ENCODE measurements at places on chromosomes 1 and 21.

GRCh38 chr1:215457213-215457612 is 109.9 kb upstream of the KCTD3 start:
- no peaks in the 10 kb centered on the region for H3K4me1 ChIP-seq
- DNase-seq: no peak
- no peak overlapping the region for H3K4me3 ChIP-seq
- peaks cover 3% of the 10 kb centered on the region for H3K27me3 ChIP-seq
- no peak overlapping the region for H3K27ac ChIP-seq
- H3K36me3 ChIP-seq: no peaks in the 10 kb centered on the region

DNA sequence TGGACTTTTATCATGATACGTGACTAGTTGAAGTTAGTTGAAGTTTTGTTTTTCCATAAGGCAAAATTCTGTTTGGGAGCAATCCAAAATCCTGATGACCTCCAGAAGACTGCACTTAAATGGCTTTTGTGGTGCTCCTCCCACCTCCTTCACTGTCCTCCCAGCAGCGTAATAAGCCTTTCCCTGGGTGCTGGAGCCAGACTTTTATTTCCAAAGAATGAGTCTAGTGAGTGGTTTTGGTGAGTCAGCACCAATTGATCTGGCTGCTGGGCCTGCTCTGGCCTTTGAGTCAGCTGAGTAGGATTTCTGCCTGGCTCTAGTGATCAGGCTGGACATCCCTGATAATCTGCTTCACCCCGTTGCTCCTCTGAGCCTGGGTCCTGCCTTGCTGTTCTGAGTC is 21.7 kb upstream of the KCND3 start:
- peaks cover 24% of the 10 kb centered on the region for H3K27me3 ChIP-seq
- H3K27ac ChIP-seq: no peak overlapping the region
- no peak overlapping the region for H3K4me3 ChIP-seq

DNA sequence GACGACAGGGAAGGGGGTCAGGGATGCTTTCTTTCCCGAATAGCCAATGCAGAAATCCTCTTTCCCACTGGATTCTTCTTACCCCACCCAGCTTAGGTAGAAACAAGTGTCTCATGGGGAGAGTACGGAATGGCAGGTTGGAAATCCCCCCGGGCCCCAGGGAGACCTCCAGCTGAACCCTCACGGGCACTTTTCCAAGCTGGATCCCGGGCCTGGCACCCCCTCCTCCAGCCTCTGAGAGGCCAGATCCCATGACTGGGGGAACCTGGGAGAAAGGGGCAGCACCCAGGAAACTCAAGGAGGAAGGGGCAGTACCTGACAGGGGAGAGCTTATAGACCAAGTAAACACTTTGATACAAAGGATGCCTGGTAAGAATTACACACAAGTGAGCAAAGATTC is 1.3 kb downstream of the PKP1 start:
- no peak overlapping the region for H3K27ac ChIP-seq
- no peak overlapping the region for H3K4me3 ChIP-seq
- H3K4me1 ChIP-seq: peaks cover 32% of the 10 kb centered on the region
- DNase-seq: no peak
- H3K36me3 ChIP-seq: no peaks in the 10 kb centered on the region

DNA sequence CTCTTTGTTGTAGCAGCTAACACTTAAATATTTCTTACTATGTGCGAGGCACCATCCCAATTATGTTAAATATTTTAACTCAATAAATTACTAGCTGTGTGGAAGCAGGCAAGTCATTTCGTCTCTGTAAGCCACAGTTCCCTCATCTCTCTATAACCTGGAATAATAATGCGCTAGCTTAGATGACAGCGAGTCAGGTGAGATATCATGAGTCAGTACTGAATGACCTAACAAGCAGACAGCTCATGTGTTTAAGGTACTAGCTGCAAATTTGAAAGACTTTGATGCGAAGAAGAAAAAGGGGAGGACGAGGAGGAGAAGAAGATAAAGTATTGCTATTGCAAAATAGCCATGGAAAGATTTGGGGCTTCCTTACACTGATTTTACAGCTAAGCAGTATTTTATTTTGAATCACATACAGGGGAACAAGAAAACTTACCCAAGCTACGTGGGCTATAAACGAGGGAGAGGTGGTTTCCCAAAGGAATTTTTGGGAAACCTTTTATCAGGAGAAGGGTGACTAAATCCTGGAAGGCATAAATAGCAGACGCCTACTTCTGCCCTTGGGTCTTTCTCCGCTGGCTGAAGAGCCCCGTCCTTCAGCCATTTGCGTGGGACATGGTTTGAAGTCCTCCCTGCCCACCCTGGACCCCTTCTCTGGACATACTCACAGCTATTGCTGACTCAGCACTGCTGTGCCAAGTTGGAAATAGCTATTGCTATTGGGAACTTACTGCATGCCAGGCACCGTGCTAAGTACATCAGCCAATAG is 8.9 kb downstream of the CITED4 start:
- no peak overlapping the region for H3K4me3 ChIP-seq
- DNase-seq: no peak
- H3K27me3 ChIP-seq: peaks cover 12% of the 10 kb centered on the region

DNA sequence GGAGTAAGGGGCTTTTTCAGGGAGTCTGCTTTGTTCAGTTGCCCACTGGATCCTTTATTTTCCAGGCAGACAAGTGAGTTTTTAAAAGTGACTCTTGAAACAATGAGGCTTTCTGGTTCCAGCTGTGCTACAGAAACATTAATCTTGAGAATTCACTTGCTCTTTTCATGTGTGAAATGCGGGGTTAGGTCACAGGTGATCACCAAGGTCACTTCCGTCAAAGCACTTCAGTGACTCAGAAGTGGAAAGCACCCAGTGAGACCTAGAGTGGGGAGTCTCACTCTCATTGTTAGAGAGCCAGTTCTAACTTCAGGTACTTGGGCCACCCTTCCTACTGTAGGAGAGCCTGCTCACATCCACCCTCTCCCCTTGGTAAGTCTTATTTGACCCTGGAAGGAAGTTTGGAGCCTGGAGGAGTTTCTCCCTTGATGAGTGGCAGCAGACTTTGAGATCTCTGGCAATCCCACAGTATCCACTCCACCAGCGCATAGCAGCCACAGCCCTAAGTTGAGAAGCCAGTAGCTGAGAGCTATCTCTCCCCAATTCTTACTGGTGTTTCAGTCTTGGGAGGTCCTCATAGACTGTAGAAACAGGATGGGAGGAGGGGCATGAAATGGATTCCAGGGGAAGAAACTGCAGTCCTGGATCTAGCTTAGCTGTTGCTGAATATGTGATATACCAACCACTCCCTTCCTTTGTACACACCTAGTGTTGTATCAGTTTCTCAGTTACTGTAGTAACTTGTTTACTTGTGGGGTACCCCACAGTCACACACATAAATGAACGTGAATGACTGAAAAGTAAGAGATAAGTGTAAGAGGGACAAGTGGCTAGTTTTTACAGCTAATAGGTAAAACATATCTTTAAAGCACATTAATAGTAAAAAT is 3.1 kb downstream of the TACSTD2 start:
- peak overlapping the region; percentile 99 for H3K27ac ChIP-seq
- no peak for DNase-seq
- peak overlapping the region; percentile 81 for H3K4me3 ChIP-seq
- peaks cover 43% of the 10 kb centered on the region for H3K4me1 ChIP-seq

- no peaks in the 10 kb centered on the region for H3K4me1 ChIP-seq
- DNase-seq: no peak
- no peak overlapping the region for H3K4me3 ChIP-seq
- no peak overlapping the region for H3K27ac ChIP-seq
These were observed 25.1 kb upstream of the LSS start for GRCh38 chr21:46253610-46254124.

DNA sequence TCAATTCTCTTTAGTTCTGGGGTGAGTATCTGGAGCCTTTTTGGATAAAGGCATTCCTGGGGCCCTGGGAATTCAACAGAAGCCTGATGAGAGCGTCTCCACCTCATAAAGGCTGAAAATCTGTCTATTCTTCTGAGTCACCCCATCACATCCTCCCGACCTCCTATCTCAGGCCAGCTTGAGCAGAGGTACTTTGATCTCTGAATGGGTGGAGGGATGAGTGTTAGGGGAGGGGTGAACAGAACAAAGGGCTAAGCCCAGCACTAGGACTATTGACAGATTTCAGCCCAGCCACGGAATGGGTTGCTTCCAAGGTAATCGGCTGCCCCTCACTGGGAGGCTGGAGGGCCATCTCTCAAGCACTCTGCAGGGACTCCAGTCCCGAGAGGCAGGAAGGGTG is 2.5 kb upstream of the MYBPH start:
- H3K27me3 ChIP-seq: peaks cover 15% of the 10 kb centered on the region
- H3K36me3 ChIP-seq: no peaks in the 10 kb centered on the region
- DNase-seq: no peak
- peak overlapping the region; percentile 41 for H3K27ac ChIP-seq
- H3K4me1 ChIP-seq: peaks cover 30% of the 10 kb centered on the region

- H3K4me1 ChIP-seq: no peaks in the 10 kb centered on the region
- no peak for DNase-seq
- no peaks in the 10 kb centered on the region for H3K36me3 ChIP-seq
- no peaks in the 10 kb centered on the region for H3K27me3 ChIP-seq
- H3K27ac ChIP-seq: no peak overlapping the region
These were observed 42.0 kb upstream of the MTF1 start for GRCh38 chr1:37901191-37901892.

DNA sequence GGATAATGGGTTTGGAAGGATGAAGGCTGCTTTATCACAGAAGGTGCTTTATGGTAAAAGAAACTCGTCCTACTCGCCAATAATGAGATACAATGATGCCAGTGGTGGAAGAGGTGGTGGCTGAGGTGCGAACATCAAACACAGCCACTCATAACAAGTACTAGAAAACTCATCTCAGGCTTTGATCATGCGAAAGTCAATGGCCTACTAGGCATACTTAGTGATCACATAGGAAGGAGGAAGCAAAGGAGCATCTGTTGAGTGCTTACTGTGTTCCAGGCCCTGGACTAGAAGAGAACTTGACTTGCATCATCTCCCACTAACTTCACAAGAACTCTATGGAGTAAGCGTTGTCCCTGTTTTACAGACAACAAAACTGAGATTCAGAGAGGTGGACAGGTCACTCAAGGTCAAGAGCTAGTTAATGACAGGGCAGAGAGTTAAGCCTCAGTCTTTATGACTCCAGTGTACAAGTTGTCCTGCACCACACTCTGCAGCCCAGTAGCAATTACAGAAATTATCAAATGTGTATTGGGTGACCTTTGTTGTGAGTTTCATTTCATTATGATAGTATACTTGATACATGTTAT is 33.6 kb downstream of the RUNX1 start:
- no peak overlapping the region for H3K27ac ChIP-seq
- no peaks in the 10 kb centered on the region for H3K36me3 ChIP-seq
- no peak overlapping the region for H3K4me3 ChIP-seq

DNA sequence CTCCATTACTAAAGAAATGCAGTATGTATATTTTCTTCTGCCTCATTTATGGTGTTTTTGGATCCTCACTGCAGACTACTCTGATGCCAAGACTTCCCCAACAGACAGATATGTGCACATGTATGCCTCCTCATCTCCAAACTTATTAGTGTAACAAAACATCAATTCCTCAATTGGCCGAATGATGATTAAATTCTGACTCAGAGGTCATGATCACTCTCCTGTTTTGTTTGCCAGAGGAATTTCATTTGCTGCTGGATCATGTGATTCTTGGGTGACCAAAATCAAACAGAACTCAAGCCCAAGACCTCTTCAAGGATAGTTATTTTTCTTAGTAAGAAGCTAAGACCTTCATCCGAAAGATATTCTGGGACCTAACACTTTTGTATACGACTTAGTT is 227.6 kb downstream of the LMO4 start:
- no peak overlapping the region for H3K4me3 ChIP-seq

DNA sequence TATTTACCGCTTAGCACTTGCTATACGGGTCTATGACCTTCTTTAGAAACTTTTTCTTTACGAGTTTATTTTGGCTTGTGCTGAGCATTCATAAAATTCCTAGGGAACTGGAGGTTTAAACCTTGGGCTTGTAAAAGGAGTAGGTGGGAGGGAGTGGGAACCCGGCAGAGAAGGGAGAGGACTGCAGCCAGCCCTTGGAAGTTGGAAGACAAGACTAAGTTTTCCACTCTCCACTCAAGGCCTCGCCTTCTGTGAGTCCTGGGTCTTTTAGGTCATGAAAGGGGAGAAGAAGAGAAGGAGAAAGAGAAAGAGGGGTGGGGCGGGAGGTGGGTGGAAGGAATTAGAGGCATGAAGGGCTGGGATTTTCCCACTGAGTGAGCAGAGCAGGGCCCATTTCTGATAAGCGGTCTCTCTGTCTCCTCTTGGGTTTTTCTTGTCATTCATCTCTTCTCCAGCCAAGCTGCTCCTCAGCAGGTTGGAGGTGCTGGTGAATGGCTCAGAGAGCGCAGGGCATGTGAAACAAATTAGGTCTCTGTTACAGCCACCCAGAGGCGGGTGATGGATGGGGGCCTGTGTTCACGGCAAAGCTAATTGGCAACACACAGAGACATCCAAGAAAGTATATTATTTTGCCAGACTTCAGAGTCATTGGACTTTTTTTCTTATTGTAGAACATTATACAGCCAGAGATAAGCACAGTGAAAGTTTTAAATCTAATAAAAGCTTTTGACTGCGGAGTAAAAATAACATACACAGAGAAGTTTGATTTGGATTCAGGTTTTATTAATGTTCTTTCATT is 247.3 kb downstream of the FOXD2 start:
- H3K4me3 ChIP-seq: no peak overlapping the region
- peaks cover 52% of the 10 kb centered on the region for H3K27me3 ChIP-seq
- no peaks in the 10 kb centered on the region for H3K36me3 ChIP-seq
- DNase-seq: peak; percentile 58
- no peak overlapping the region for H3K27ac ChIP-seq
- peaks cover 53% of the 10 kb centered on the region for H3K4me1 ChIP-seq

GRCh38 chr1:145997718-145998023 is 1.3 kb upstream of the TXNIP start:
- H3K27me3 ChIP-seq: no peaks in the 10 kb centered on the region
- DNase-seq: no peak
- H3K27ac ChIP-seq: peak overlapping the region; percentile 89
- peaks cover 30% of the 10 kb centered on the region for H3K36me3 ChIP-seq
- peaks cover 44% of the 10 kb centered on the region for H3K4me1 ChIP-seq

DNA sequence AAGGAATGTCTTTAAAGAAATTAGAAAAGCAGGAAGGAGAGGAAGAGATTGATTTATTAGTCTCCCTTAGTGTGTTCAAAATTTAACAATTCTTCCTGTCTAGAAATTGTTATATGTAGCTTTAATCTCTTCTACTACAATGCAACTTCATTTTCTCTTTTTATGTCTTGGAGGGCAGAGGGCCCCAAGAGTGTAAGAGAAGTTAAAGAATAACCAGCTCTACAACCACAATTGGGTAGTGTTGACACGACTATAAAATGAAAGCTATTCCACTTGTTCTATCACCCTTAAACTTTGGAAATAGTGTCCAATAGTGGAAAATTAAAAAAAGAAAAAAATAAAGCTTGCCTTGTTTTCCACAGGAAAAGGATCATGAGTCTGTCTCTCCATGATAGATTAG is 82.6 kb upstream of the DPYD start:
- no peak overlapping the region for H3K27ac ChIP-seq
- H3K27me3 ChIP-seq: no peaks in the 10 kb centered on the region
- H3K4me1 ChIP-seq: no peaks in the 10 kb centered on the region
- H3K36me3 ChIP-seq: no peaks in the 10 kb centered on the region
- DNase-seq: no peak
